Activated T-cell treated with anti-CD3 and anti-CD28 coated beads for 4 hours (primary cell): ENCODE measurements at places on chromosomes 6 and 20.

- DNase-seq = peak; percentile 39
Measured at GRCh38 chr20:2652724-2653555, 508 bp downstream of the NOP56 start.

DNA sequence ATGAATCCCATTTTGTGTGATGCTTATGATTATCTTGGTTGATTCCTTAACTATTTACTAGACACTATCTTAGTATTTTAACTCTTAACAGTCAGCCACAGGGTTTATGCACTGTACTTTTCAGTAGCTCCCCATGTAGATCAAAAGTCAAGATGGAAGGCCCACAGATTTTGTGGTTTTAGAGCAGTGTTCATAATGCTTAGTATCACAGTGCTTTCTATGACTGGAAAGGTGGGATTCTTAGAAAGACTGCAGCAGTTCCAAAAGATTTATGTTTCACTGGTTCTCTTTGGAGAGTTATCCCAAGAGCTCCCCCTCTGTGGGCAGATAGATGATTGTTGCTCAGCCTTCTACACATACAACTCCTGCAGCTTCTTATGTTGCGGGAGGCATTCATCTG is 34.5 kb downstream of the ANKRD6 start:
- no peak for DNase-seq

- no peak for DNase-seq
Measured at GRCh38 chr20:36532388-36532787, 8.9 kb upstream of the MYL9 start.

GRCh38 chr6:17940151-17940792 is 47.2 kb downstream of the KIF13A start:
- DNase-seq = no peak

DNA sequence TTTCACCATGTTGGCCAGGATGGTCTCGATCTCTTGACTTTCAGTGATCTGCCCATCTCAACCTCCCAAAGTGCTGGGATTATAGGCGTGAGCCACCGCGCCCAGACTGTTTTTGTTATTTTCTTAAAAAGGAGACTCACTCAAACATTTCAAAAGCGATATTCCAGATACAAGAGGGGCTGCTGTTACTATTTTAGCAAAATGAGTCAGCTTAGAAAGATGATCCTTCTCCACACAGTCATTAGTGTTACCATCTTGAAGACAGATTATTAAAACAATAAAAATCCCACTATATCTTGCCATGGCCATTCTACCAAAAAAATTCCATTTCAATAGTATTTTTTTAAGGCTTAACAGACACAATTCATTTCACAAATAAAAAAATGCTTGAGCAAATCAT is 102.8 kb downstream of the PREP start:
- DNase-seq = no peak

- DNase-seq = no peak
Measured at GRCh38 chr6:56101141-56101553, 146.2 kb downstream of the COL21A1 start.

- DNase-seq = no peak
Measured at GRCh38 chr6:170092826-170093225, 198.1 kb downstream of the DLL1 start.

DNA sequence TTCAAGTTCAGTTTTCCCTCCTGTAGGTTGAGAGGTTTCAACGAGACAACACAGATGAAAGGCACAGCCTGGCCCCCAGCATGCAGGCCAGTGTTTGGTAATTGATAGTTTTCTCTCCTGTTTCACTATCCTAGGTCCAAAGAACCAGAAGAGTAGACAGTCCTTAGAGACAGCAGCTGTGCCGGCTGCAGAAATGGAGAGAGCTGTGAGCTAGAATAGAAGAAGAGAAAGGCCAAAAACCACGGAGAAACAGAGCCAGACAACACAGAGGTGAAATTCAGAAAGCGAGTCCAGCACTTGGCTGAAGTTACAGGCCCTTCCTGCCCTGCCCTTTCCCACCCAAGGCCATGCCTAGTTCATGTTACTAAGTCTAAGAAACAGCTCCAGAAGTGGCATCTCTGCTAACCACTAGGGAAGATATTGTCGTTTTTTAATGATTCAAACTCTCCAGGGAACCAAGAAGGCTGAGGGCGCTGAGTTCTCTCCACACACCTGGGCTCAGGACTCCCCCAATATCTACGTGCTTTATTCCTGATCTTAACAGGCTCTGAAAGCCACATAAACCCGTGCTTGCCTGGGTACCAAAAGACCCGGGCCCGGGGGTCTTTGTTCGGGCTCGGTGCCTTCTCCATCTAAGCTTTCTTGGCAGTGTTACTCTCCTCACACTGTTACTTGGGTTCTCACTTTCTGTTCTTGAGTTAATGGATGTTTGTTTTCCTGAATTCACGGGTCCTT is 16.5 kb upstream of the RBPJL start:
- no peak for DNase-seq

DNA sequence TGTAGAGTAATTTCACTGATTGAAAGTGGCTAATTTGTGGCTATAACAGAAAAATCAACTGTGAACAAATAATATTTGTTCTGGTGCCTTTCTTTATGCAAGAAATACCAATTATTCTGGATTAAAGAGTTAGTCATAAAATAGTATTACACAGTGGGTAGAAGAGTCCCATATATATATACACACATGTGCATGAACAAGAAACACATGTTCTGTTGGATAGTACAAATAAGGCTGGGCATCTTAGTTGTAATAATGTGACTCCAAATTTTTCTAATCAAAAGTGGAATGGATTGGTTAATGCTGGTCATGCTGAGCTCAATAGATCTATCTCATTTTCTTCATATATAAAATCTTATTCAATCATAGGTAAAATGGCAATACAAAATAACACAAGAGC is 179.4 kb downstream of the OGFRL1 start:
- no peak for DNase-seq

GRCh38 chr6:166950443-166950821 is 5.9 kb downstream of the RNASET2 start:
- no peak for DNase-seq

- DNase-seq = no peak
Measured at GRCh38 chr6:86869500-86869899, 67.8 kb upstream of the HTR1E start.

DNA sequence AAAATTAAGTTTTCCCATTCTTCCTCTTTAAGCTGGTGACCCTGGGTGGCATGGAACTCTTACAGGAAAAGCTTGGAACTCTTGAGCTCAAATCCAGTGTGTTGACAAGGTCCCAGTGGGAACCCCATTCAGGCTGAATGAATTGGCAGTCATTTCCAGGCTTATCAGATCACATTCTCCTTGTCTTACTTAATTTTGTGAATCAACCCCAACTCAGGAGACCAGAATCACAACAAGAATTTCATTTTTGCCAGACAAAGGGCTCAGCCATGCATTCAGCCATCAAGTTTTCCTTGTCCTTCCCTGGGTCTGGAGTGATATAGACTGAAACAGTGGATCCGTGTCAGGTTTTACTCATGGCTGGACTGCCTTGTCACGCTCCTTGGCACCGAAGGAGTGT is 92.1 kb upstream of the EEF1E1 start:
- no peak for DNase-seq

DNA sequence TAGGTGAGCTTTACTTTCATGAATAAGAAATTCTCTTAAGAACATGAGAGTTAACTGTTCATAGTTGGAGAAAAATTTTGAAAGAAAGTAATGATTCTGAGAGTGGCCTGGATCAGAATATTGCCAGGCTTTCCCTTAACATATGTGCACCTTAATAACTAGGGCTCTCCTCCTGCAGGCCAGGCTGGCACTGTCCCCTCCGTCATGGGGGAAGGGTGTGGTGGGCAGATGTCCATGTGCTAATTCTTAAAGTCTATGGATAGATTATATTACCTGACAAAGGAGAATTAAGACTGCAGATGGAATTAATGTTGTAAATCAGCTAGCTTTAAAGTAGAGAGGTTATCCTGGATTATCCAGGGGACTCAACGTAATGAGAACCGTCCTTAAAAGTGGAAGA is 10.9 kb upstream of the KLHL32 start:
- DNase-seq = no peak

DNA sequence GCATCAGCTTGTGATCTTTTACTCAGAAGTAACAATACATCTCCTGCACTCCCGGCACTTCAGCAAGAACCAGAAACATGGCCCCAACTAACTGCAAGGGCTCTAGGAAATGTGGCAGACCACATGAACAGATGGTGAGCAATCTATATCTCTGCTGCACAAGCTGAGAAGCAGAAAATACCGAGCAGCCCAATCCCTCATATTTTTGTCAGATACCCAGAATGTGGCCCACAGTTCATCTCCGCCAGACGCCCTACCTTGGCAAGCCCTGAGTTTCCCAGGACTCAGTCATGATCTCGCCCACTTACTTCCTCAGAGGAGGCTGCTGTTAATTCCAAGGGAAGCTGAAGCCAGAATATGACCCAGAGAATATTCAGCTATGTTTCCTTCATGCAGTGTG is 63.1 kb upstream of the PHACTR1 start:
- DNase-seq = no peak

DNA sequence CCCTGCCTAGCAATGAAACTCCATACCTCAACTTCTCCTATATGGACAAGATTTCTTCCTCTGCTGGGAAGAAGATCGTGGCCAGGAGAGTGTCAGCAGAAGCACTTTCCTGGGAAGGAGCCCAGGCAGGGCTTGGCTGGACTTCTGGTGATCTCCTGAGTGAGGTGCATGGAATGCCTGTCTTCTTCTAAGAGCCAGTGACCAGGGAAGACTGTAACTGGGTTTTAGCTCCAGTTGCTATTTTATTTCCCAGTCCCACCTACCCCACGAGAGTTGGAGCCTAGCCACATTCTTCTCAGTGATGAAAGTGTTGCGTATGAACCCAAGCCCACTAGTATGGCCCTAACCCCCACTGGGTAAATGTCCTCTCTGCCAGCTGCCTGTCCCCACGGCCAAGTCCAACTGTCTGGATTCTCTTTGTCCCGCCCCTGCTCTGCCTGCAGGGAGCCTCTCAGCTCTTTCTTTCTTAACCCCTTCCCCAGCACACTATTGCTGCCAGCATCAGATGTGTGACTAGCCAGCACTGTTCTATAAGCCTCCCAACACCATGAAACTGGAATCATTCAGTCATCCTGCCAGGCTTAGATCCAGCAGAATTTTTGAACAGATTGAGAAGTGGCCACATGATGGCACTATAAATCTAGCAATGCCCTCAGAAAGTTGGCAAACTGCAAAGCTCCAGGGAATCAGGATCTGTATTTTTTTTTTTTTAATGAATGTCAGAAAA is 69.8 kb upstream of the FAM184A start:
- no peak for DNase-seq

DNA sequence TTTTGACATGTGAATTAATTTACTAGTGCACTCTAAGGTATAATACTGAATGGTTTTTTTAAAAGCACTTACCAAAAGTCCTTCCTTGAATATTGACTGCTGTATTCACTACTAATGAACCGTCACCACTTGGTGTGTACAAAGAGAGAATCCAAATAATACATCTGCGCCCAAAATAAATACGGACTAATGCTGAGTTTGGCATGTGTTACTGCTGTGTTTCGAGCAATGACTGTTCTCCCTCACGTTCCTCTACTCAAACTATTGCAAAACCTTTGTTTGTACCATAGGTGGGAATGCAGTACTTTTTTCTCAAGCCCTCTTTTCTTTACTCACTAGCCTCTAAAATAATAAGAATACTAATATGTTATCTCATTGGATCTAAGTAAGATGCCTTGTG is 305.5 kb downstream of the QKI start:
- no peak for DNase-seq

DNA sequence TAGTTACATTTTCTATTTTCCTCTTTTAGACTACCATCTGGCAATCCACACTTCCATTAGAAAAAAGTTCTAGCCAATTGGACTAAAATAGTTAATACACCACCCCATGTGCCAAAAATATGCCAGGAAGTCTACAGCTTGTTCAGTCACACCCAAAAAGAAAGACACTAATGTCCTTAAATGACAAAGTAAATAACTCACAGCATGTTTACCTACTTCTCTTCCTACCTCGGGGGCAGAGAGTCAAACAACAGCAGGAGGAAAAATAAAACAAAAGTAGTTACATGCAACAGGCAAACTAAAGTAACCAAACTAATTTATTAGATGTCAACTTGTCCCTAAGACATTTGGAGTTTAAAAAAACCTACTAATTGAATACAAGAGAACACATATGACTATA is 57.0 kb downstream of the UBE3D start:
- DNase-seq = no peak

DNA sequence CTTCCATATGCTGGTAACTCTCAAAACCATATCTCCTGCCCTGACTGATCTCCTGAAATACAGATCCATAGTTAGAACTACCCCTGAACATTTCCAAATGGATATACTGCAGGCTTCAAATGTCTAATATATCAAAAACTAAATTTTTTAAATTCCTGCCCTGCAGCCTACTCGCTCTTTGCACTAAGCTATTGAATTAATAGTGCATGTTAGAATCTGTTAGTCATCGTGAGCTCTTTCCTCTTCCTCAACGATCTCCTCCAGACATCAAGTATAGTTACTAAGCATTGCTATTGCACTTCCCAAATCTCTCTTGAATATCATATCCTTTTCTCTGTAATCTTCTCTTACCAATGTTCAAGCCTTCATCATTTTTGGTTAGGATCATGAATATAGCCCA is 26.0 kb upstream of the RSPO3 start:
- no peak for DNase-seq

DNA sequence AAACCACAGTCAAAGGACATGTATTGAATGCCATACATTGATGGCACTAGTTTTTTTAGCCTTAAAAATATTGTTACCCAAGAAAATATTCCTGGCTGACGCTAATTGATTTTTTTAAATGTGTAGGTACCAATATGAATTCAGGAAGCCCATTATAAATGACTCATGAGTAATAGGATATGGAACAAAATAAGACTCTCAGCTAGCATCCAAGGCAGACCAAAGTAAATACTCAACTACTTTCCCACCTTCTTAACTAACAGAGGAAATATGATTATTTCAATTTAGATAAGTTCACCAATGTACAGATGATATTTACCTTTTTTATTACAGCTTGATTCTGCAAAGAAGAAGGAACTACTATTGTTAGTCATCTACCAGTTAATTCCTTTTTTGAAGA is 43.2 kb upstream of the TXNDC5 start:
- DNase-seq = no peak

DNA sequence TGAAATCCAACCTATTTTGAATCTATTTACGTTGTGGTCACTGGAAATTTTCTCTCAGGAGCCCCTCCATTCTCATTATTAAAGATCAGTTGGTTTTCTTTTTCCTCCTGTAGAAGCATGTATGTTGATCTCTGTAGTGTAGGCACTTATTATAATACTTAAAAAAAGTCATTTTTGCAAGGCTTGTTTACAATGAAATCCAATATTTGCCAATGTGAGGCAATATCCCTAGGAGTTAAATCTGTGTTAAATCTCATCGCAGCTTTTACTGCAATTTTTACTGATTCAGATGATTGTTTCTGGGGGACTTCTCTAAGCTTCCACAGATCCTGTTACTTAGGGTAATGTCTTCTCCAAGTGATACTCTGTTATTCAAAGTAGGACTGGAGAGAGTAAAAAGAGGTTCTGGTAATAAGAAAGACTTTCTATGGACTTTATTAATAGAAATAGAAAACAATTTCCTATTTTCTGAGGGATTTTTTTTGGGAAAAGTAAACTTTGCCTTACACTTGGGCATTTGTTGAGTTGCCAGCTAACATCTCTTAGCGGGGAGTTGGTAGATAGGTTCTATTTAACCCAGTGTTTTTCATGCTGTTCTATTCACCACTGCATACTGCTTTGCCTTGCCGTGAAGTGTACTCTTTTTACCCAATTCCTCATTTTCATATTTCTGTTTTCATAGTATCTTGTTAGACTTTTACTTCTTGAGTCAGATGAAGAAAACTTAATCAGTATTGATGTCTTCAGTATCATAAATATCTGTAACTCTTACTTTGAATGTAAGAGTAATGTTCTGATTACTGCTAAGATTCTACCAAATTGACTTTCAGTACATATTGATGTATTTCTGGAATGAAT is 48.6 kb downstream of the CDKAL1 start:
- no peak for DNase-seq

- DNase-seq = no peak
Measured at GRCh38 chr6:45786355-45786781, 229.3 kb downstream of the CLIC5 start.
